Stimulated activated naive CD8-positive, alpha-beta T cell treated with anti-CD3 and anti-CD28 coated beads, Interleukin-15, Interleukin-2, amounts not matched to agents 100 U/mL and 50 U/mL, for 24 hours (primary cell): ENCODE measurements at places on chromosomes 13 and 19.

- peak; percentile 18 for DNase-seq
Observed at GRCh38 chr19:33226550-33227241, 1.0 kb upstream of the SLC7A10 start.

DNA sequence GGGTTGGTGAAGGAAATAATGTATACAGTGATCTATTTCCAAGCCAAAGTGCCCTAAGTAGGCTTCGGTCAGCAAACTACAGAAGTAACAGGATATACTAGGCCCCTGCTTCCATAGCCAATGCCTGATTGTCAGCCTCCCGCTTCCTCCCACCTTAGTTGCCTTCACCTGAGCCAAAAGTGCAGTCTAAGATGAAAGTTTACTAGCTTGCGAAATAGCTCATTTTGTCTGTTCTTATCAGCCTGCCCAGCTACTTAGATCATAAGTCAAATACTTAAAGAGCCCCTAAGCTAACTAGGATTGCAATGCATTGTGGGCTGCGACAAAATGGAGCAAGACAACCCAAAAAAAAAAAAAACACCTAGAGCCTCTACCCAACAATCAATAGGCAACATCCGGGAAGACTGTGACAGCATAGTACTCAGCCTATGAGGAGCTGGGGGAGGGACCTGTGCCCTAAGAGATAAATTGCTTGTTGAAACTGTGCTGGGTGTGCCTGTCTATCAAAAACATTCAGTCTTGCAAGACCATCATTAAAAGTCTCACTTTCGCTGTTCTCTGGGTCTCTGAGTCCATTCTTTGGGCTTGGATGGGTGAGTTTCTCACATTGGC lies 454.7 kb upstream of the TSHZ3 start:
- no peak for DNase-seq

GRCh38 chr19:16671652-16672274 lies 10.8 kb downstream of the TMEM38A start:
- no peak for DNase-seq

DNA sequence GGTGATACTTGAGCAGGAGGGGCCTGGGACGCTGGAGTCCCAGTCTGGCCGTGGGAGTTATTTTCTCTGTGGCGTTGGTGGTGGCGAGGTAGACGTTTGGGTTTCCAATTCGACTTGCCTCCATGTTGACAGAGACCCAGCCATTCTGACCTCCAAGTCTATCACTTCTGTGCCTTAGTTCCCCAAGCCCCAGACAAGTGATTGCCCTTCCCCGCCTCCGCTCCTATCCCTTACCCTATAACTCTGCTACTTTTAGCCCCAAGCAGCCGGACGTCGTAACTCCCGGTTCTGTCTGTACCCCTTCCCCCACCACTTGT lies 549 bp downstream of the TIMM50 start:
- DNase-seq: no peak

GRCh38 chr19:1132552-1133383 lies 29.0 kb downstream of the GPX4 start:
- DNase-seq: no peak

DNA sequence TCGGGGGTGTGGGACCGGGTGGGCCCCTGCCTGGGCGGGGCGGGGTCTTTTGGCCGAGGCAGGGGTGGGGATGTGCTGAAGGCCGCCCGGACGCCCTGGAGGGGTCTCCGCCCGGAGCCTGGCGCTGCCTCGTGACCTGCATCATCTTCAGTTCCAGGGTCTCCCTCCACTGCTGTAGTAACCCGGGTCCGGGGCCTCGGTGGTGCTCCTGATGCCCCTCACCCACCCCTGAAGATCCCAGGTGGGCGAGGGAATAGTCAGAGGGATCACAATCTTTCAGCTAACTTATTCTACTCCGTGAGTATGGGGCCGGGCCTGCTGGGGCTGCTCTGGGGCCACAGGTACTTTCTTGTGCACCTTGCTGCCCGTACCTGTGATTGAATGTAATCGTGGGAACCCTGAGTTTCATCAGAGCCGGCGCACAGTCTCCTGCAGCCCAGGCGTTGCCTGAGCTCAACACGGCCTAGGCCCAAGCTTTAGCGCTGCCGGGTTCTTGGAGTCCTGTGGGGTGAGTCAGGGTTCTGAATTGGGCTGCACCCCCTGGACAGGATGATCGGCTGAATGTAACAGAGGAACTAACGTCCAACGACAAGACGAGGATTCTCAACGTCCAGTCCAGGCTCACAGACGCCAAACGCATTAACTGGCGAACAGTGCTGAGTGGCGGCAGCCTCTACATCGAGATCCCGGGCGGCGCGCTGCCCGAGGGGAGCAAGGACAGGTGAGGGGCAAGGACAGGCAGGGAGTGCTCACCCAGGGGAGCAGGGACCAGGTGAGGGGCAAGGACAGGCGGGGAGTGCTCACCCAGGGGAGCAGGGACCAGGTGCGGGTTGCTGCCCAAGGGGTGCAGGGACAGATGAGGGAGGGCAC lies 10.5 kb downstream of the PEAK3 start:
- no peak for DNase-seq
